ENCODE measurements at places on chromosomes 12 and 14.
A peak's percentile ranks its signal among the peaks of the same experiment; 100 is the strongest.

- DNase-seq = no peak
Measured at GRCh38 chr14:80110721-80111120, 100.6 kb downstream of the DIO2 start.

- no peak for DNase-seq
Measured at GRCh38 chr14:56886471-56887062, 76.3 kb upstream of the OTX2 start.

DNA sequence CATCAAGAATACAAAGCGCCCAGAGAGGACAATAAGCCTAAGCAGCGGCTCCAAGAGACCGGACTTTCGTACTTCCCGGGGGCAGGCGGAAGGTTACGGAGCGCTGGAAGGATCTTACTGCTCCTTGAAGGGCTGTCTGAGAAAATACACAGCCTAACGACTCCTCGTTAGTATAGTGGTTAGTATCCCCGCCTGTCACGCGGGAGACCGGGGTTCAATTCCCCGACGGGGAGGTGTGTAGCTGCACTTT, 12.1 kb upstream of the TMPO start:
- DNase-seq = peak; percentile 95

- peak; percentile 89 for DNase-seq
Measured at GRCh38 chr12:57744194-57744776, 554 bp upstream of the TSPAN31 start.

DNA sequence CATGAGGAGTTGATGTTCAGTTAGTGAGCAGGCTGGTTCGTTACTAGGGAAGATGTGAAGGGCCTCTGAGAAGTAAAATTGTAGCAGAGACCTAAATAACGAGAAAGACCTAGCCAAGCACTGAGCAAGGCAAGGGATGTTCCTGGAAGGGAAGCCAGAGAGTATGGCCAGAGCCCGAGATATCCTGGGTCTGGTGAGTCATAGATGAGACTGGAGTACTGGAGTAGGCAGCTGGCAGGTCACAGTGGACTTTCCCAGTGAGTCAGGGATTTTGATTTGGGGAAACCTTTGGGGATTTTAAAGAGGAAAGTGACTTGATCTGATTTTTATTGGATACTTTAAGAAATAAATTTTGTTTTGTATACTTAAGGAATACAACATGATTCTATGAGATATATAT, 369.0 kb downstream of the DIO2 start:
- no peak for DNase-seq

- no peak for DNase-seq
Measured at GRCh38 chr14:94582851-94583250, 1.6 kb downstream of the SERPINA5 start.

GRCh38 chr14:100159094-100159864, at the start of gene DEGS2:
Gene DEGS2 (minus strand): TSS chr14:100159645. CDS start chr14:100159587, 58 bp downstream.
- DNase-seq = no peak

DNA sequence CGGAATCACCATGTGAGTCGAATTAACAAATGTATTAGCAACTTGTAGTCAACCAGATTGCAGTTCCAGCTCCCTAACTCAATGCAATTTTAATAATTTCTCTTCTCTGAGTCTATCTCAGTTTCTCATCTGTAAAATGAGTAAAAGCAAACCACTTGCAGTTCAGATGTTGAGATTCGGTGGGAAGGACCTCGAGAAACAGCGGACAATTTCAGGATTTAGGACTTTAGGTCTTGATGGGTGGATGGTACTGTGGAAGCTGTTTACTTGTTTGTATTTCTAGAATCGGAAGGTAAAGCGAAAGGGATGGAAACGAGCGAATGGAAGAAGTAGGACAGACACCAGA, 510 bp upstream of the TTC8 start:
- DNase-seq = no peak

- no peak for DNase-seq
Measured at GRCh38 chr12:22626406-22626805, 1.4 kb downstream of the ETNK1 start.

DNA sequence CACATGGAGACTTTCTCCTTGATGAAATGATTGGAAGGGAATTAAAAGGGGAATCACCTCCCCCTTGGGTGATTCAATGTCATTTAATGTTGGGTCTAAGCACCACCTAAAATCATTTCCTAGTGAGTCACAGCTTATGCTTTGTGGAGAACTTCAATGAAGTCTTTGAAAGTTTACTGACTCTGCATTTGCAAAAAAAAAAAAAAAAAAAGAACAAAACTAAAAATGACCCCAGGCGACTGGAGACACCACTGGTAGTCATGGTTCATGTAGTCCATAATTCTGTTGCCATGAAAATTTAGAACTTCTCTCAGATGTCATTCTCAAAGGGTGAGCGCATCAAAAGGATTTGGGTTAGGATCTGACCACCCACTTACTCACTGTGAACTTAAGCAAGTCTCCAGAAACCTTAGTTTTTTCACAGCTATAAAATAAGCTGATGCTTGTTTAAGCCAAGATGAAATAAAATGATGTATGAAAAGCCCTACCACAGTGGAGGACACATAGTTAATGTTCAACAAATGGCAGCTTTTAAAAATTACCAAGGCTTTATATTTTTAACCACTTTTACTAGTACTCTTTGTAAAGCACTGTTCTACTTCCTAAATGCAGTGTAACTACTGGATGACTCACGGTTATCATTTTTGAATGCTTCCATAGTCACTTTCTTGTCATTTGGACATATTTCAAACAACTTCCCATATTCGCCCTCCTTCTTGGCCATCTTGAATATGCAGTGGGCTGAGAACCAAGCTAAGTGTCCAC, 18.1 kb upstream of the KSR2 start:
- no peak for DNase-seq

- DNase-seq = no peak
Measured at GRCh38 chr12:92299344-92299743, 153.7 kb upstream of the BTG1 start.

GRCh38 chr14:99590746-99591555, 13.1 kb downstream of the CCDC85C start:
- no peak for DNase-seq

DNA sequence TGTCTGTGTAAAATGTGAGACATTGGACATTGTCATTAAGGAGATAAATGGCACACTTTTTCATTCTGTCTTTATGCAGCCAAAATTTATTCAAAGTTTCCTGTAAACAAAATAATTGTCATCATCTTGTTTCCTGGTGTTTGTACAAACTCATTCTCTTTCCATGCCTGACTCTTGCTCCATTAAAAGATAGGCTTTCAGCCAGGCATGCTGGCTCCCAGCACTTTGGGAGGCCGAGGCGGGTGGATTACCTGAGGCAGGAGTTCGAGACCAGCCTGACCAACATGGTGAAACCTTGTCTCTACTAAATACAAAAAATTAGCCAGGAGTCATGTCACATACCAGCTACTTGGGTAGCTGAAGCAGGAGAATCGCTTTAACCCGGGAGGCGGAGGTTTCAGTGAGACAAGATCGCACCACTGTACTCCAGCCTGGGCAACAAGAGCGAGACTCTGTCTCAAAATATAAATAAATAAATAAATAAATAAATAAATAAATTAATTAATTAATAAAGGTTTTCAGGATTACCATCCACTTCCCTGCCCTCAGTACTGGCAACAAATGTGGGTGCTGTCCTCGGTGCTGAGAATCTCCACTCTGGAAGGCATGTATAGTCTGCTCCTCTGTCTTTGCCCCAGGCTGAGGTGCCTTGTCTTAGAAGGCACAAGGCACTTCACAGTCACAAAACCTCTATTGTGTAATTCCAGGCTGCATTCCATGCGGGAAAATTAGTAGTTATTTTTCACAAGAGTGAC, 83.2 kb downstream of the PAH start:
- no peak for DNase-seq

GRCh38 chr12:123395236-123395635, 11.3 kb downstream of the KMT5A start:
- no peak for DNase-seq

GRCh38 chr12:30953257-30953656, 26.7 kb downstream of the TSPAN11 start:
- no peak for DNase-seq

- no peak for DNase-seq
Measured at GRCh38 chr14:32480337-32480736, 151.2 kb downstream of the AKAP6 start.

- no peak for DNase-seq
Measured at GRCh38 chr12:12606781-12607589, 4.7 kb upstream of the CREBL2 start.

DNA sequence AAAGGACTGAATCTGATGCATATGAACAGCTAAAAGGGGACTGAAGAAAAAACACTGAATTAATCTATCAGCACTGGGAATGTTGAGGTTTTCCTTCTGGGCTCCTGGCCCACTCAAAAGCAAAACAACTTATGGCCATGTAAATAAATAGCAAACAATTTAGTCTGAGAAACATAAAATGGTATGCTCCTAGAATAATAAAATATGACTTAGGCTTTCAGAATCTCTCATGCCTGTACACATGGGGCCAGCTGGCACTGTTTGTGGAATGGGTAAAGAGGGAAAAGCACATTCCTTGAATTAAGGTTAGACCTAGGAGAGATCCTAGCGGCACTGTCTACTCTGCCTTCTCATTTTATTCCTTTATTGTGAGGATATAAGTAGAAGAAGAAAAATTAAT, 6.2 kb downstream of the KLHDC2 start:
- DNase-seq = no peak

DNA sequence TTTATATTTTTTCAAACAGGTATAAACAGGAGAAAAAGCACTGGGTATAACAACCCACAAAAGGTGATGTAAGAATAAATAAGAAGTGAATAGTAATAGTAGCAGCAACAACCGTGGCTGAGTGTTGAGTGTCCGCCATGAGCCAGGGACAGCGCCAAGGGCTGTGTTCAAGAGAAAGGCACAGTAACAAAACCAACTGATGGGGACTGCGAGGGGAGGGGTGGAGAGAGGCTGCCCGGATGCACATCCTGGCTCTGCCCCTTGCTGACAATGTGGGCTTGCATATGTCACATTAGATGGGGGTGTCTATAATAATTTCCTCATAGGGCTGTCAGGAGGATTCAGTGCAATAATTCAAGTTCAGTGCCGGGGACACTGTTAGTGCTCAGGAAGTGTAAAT, 912.4 kb downstream of the VRK1 start:
- no peak for DNase-seq

- no peak for DNase-seq
Measured at GRCh38 chr12:80551897-80552296, 107.9 kb downstream of the PTPRQ start.
